Eye (tissue), 1 donor: ENCODE measurements at places on chromosomes 2 and 18.

DNA sequence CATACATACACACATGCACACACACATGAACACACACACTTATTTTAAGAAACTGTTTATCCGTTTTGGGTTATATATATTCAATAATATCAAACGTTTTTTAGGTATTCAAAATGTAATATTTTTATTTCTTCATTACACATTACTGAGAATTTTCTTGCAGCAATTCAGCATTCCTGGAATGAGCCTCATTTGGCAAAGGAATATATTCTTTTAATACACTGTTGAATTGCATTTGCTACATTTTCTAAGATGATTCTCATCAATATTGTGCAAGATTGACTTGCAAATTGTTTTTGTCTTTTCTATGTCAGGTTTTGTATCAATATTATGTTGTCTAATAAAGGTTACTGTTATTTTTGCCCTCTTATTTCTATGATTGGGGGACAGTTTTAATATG lies 276.1 kb upstream of the CYP26B1 start:
- DNase-seq = no peak

DNA sequence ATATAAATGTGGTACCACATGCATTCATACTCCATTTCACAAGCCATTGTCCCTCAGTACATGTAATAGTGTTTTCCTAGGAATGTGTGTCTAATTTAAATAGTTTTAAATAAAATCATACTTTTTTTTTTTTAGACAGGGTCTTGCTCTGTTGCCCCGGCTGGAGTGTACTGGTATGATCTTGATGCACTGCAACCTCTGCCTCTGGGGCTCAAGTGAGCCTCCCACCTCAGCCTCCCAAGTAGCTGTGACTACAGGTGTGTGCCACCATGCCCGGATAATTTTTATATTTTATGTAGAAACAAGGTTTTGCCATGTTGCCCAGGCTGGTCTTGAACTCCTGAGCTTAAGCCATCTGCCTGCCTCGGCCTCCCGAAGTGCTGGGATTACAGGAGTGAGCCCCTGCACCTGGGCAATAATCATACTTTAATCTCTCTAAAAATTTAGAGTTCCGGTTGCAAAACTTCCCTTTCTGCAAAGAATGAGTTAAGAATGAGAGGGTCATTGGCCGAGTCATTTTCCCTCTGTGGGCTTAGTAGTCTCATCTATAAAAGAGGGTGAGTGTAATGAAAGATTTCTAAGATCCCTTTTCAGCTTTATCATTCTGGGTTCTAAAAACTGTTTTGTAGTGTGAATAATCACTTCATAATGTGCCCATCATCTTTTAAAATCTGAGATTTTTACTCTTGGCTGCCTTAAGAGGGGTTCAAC lies 116.0 kb upstream of the PELI1 start:
- no peak for DNase-seq

GRCh38 chr18:23181547-23181946 lies 46.3 kb downstream of the CABLES1 start:
- no peak for DNase-seq

DNA sequence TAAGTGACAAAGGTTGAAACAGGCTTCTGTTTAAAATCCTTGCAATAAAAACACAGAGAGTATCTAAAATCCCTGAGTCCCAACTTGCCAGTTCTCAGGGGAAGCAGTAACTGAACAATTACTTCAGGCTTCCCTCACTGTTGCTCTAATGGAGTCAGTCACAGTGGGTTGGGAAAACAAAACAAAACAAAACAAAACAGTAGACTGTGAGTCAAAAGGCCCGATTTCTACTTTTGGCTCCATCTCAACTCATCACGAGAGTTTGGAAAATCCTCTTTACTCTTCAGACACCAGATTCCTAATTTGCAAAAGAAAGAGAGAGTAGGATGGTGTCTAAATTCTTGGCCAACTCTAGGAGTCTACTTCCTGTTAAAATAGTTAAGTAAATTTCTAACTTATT lies 1.1 kb downstream of the FSHR start:
- DNase-seq = no peak

- DNase-seq = no peak
Measured at GRCh38 chr2:223894009-223894408, 51.1 kb downstream of the WDFY1 start.

- no peak for DNase-seq
Measured at GRCh38 chr2:207875473-207876212, 105.9 kb upstream of the FZD5 start.

- peak; percentile 43 for DNase-seq
Measured at GRCh38 chr2:6812857-6813530, 52.7 kb downstream of the CMPK2 start.

DNA sequence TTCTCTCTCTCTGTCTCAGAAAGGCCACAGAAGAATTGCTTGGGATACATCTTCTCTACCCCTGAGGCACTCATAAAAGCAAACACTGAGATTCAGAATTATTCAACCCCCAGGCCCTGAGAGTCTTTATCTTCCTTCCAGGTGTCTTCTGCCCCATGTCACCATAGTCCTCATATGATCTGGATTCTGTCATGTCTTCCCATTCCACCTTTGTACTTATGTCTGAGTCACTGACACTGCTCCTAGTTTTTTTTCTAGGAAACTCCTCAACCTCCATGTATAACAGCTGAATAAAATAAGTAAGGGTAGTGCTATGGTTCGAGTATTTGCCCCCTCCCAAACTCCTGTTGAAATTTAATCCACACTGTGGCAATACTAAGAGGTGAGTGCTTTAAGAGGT lies 11.6 kb downstream of the HIBCH start:
- DNase-seq = no peak

- DNase-seq = peak; percentile 83
Measured at GRCh38 chr2:127067620-127068350, 39.2 kb downstream of the BIN1 start.

- no peak for DNase-seq
Measured at GRCh38 chr2:85926931-85927661, 38.3 kb upstream of the ST3GAL5 start.

DNA sequence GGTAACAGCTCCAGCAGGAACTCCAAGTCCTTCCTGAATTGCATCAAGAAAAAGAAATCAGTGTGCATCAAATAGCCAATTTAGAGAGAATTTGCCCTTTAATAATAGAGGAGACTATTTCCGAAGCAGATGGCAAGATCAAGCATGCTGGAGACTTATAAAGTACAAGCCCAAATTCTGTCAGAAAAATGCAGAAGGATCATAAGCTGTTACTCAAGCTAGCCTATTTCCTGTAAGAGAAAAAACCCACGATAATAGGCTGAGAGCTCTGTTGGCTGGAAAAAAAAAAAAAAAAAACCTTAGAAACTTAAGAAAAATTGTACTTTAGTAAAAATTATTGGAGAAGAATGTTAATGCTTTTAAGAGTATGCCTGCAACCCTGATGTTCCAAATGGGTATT lies 24.4 kb upstream of the ITM2C start:
- no peak for DNase-seq
